NCI-H1930 (cell line): ENCODE measurements at places on chromosomes 7 and 10.

- no peak for DNase-seq
Observed at GRCh38 chr7:95608359-95609173, 12.2 kb upstream of the PDK4 start.

GRCh38 chr7:15128716-15129115, 226.2 kb upstream of the DGKB start:
- DNase-seq = no peak

DNA sequence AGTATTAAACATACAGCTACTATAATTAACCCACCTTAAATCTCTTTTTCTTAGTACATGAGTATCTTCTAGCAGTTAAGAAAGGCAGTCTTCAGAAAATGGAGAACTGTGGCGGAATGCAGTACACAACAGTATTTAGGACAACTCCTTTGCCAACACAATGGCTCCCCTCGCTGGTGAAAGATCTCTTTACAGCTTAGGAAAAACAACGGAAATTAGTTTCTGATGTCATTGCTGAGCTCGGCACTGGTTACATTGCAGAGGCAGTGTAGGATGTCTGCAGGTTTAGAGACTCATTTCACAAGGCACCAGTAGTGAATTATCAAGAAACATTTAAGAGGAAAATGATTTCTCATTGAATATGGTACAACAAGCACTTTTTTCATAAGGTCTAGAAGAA, 43.4 kb downstream of the GLRX3 start:
- no peak for DNase-seq

GRCh38 chr7:92747041-92747835, 89.1 kb downstream of the CDK6 start:
- no peak for DNase-seq
